Smooth muscle cell of the pulmonary artery (primary cell): ENCODE measurements at places on chromosomes 6 and 20. TPM values are rescaled to one million over a fixed set of nuclear protein-coding genes. Genes with fewer than 3 reads are reported as not detected.

Gene TP53INP2
- 6.2 and 7.6 TPM in 2 replicates for total RNA-seq

Gene WFDC12
- total RNA-seq, result not detected in 2 replicates

Gene DZANK1
- 1.1 and 1.7 TPM in 2 replicates for total RNA-seq

Gene RBPJL
- not detected in 2 replicates for total RNA-seq

Gene F13A1
- not detected in 2 replicates for total RNA-seq

Gene FAM184A
- 0.33 and 0.59 TPM in 2 replicates for total RNA-seq

Gene RIPOR2
- total RNA-seq, result 0.40 and 2.9 TPM in 2 replicates

Gene SYTL3
- total RNA-seq, result 1.8 and 2.0 TPM in 2 replicates

Gene TJAP1
- total RNA-seq, result 9.6 and 13.7 TPM in 2 replicates

Gene LAMP5
- total RNA-seq, result 0.69 and 3.6 TPM in 2 replicates

Gene GSTA2
- not detected in 2 replicates for total RNA-seq

Gene SMIM28
- total RNA-seq, result not detected in 2 replicates

Gene HLA-DPB1
- 2.8 and 19.5 TPM in 2 replicates for total RNA-seq

Gene FUCA2
- total RNA-seq, result 41.4 and 43.0 TPM in 2 replicates

Gene ERVFRD-1
- total RNA-seq, result not detected in 2 replicates

Gene LY6G5B
- 1.9 and 4.0 TPM in 2 replicates for total RNA-seq

Gene TFAP2A
- total RNA-seq, result 1.3 and 5.0 TPM in 2 replicates

Gene TNNC2
- 0.39 TPM in 1 of 2 replicates, not detected in the other for total RNA-seq

Gene CFAP61
- not detected in 2 replicates for total RNA-seq

Gene GCLC
- total RNA-seq, result 17.9 and 45.7 TPM in 2 replicates

Gene PFDN6
- total RNA-seq, result 20.1 and 25.2 TPM in 2 replicates

Gene SLC22A1
- 0.40 and 0.46 TPM in 2 replicates for total RNA-seq

Gene PHF3
- 54.2 and 61.8 TPM in 2 replicates for total RNA-seq

Gene BHLHE23
- total RNA-seq, result not detected in 2 replicates

Gene RFX6
- not detected in 2 replicates for total RNA-seq

Gene PRKN
- total RNA-seq, result 1.1 and 3.0 TPM in 2 replicates

Gene DEFB132
- total RNA-seq, result not detected in 2 replicates

Gene HRH3
- not detected in 2 replicates for total RNA-seq

Gene ARFGAP1
- 73.8 and 77.8 TPM in 2 replicates for total RNA-seq

Gene MRAP2
- total RNA-seq, result 2.7 and 11.2 TPM in 2 replicates
